ENCODE measurements at places on chromosomes 1 and 21.

DNA sequence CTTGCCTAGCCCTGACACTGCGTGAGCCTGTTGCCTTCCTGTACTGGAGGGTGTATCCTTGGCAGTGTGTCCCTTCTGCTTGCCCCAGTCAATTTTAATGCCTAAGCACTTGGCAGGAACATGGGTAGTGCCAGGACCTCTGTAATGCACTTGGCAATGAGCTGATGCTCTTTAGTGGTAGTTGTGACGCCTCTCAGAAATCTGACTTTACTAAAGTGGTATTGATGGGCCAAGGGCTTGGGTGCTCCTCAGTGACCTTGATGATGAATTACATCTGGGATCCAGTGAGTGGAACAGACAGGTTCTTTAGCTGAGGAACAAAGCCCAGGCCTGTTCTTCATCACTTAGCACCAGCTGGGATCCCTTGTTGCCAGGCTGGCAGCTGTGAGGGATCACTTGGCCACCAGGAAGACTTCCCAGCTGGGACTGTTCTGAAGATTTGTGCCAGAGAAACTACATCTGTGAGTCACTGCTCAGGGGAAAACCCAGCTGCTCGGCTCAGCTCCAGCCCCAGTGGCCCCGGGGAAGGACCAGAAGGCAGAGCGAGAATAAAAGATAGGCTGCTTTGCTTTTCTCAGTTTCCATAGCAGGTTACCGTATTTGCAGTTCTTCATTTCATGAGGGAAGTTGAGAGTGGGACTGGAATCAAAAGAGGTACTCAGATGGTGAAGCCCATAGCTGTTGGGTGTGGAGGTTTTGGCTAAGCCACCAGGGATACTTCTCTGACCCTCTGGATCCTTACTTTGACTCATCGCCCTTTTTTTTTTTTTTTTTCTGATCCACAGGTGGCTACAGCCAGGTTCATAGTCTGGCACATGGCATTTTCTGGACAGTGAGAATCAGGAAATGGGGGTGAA lies 28.5 kb upstream of the KCNA2 start:
- DNase-seq = no peak

GRCh38 chr1:26059906-26060305 lies 7.5 kb downstream of the TRIM63 start:
- no peak for DNase-seq

DNA sequence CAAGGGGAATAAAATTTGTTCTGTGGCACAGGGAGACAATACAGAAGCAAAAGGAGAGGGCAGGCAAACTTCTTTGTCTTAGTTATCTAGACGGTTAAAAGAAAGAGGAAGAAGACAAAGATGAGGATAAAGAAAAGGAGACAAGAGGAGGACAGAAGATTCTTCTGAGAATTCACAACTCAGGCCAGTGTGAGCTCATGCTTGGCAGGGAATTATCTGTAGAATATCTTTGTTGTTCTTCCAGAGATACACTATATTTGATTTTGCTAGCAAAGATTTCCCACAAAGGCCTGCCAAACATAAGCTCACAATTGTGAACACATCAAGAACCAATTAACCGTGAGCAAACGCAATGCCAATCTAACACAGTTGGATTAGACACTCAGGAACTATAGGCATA lies 21.4 kb downstream of the SLC16A1 start:
- DNase-seq = no peak

DNA sequence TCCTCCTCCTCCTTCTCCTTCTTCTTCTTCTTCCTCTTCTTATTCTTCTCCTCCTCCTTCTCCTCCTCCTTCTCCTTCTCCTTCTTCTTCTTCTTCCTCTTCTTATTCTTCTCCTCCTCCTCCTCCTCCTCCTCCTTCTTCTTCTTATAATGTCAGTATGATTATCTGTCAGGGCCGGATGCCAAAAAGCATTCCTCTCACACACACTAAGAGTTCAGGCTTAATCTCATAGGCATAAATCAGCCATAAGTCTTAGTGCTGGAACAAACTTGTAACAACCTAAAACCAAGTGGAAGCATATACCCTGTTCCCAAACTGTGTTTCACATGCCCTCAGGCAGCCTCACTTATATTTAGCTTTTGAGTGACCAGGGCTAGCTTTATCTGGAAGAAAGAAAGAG lies 240.3 kb downstream of the LMX1A start:
- no peak for DNase-seq

GRCh38 chr1:17184822-17185484 lies 20.0 kb upstream of the PADI1 start:
- DNase-seq = no peak

Measured in activated CD8-positive, alpha-beta memory T cell treated with anti-CD3 and anti-CD28 coated beads for 1 hour (primary cell).